Suppressor macrophage treated with lipopolysaccharide for 4 hours (primary cell): ENCODE measurements at places on chromosomes 13 and 19.

- DNase-seq: peak; percentile 65
Observed at GRCh38 chr19:3210347-3211017, 14.0 kb upstream of the CELF5 start.

DNA sequence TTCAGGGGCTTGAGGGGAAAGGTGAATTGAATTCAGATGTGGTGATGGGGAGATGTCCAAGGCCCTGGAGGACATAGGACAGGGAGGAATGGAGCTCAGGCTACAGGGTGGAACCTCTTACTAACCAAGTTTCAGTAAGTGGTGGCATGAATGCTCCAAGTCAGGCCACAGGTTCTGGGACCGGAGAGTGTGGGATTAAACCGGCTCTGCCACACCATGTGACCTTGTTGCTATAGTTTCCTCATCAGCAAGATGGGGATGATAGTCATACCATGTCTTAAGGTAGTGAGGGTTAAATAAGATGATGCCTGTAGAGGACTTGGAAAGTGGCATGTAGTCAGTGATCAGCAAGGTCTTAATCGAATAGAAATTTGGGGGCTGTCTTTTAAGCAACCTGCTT lies 16.3 kb downstream of the GPR183 start:
- peak; percentile 23 for DNase-seq

DNA sequence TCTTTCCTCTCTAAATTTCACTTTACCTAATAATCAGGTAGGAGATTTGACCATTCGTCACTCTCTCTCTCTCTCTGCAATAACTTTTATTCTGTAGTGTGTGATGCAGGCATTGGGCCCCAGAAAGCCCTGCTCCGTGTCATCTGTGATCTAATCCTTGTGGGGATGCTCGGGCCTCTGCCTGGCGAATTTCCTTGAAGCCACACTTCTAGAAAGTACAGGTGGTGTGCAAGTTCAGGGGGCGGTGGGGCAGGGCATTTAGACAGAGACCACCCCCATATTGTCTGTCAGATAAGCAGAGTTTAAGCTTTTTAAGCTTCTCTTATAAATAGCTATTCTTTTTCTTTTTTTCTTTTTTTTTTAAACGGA lies 53.4 kb upstream of the GPR12 start:
- DNase-seq: no peak

DNA sequence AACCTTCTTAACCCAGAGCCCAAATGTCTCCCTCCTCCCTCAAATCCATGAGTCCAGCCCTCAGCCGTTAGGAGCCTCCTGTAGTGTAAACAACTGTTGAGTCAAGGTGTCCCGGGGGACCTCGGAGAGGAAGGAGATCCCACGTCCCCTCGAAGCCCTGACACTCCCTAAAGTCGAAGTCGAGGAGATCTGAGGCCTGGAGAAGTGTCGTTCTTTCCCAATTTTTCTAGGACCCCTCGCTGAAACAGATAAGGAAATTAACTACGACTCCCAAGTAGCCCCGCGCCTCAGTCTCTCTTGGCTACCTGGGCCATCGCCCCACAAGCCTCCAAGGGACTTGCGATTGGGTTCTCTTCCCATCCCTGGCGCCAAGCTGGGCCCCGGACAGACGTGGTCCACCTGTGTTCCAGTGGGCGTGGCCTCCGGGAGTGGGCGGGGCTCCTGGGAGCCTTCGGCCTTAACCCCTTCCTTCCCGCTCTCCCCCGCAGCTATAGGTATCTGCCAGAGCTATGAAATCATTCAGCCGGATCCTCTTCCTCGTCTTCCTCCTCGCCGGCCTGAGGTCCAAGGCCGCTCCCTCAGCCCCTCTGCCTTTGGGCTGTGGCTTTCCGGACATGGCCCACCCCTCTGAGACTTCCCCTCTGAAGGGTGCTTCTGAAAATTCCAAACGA lies 869 bp downstream of the GFY start:
- DNase-seq: no peak

DNA sequence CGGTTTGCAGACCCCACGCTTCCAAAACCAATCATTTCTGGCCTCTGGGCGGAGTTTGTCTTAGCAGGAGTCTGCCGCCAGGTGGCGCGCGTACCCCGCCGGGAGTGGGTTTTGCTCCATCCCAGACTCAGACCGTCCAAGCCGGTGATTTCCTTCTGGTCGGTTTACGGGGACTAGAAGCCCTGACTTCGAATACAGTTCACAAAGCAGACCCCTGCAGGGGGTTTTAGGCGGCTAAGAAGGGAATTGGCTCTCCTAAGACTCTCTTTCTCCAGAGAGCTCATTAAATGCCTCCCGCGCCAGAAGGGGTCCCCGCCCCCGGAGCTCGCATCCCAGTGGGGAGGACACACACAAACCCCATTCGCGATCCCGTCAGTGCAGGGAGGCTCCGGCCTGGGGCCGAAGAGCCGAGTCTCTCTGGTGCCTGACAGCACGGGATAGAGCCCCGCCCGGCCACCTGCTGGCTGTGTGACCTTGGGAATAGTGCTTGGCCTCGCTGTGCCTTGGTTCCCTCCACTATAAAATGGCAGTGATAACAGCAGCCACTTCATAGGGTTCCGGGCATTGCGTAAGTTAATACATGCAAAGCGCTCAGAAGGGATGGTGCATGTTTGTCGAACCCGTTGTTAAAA lies 8.6 kb upstream of the NUP62 start:
- DNase-seq: peak; percentile 87

DNA sequence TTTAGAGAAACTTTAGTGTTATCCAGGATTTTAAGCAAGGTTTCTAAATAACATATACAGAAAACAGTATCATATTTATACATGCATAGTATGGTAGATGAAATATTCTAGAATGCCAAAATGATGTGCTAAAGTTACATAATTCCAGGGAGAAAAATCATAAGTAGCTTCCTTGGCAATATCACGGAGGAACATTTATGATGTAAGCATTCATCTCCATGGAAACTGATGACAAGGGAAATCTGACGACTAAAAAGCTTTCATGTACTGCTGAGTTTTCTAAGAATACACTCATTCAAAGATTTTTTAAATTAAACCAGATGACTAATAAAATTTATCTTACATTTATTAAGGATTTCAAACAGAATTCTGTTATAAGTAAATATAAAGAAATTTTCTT lies 4.7 kb downstream of the TEX30 start:
- no peak for DNase-seq

DNA sequence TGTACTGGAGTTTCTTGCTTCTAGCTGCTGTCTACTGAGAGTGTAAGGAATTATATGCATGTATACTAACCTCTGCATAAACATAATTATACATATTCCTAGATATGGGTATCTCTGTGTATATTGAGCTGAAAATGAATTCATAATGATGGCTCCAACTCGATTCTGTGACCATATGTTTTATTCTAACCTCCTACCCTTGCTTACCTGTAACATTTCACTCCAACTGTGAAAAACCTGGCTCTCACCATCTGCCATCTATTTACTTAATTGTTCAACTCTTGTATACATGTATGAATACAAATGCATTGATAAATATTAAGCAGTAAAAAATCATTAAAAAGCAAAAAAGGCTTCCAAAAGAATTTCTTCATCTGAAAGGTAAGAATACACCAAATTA lies 1729.5 kb upstream of the SPRY2 start:
- no peak for DNase-seq

GRCh38 chr19:6138066-6138465 lies 2.6 kb downstream of the ACSBG2 start:
- no peak for DNase-seq

- no peak for DNase-seq
Observed at GRCh38 chr19:28963486-28964250, 249.3 kb downstream of the UQCRFS1 start.

GRCh38 chr13:45063261-45063860 lies 56.9 kb upstream of the GTF2F2 start:
- DNase-seq: no peak

DNA sequence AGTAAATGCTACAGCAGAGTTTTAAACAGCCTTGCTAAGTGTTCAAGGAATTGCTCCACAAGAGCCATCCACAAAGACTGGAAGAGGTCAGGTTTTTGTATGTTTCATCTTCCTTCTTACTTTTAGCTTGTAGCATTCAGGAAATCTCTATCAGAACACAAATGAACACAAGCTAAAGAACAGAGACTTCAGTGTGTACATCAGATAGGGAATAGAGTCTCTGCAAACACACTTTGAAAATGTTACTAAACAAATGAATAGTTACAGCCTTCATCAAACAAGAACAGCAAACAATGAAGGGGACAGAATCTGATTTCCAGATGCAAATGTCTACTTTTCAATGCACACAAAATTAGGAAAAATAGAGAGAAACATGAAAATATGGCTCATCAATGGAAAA lies 7.7 kb downstream of the ZNF563 start:
- no peak for DNase-seq

GRCh38 chr13:114100446-114101357 lies 31.7 kb downstream of the RASA3 start:
- DNase-seq: no peak

- no peak for DNase-seq
Observed at GRCh38 chr13:33799950-33800592, 17.9 kb upstream of the RFC3 start.

GRCh38 chr13:43835701-43836100 lies 43.8 kb downstream of the CCDC122 start:
- no peak for DNase-seq

- peak; percentile 29 for DNase-seq
Observed at GRCh38 chr13:80462567-80462966, 121.6 kb upstream of the SPRY2 start.

DNA sequence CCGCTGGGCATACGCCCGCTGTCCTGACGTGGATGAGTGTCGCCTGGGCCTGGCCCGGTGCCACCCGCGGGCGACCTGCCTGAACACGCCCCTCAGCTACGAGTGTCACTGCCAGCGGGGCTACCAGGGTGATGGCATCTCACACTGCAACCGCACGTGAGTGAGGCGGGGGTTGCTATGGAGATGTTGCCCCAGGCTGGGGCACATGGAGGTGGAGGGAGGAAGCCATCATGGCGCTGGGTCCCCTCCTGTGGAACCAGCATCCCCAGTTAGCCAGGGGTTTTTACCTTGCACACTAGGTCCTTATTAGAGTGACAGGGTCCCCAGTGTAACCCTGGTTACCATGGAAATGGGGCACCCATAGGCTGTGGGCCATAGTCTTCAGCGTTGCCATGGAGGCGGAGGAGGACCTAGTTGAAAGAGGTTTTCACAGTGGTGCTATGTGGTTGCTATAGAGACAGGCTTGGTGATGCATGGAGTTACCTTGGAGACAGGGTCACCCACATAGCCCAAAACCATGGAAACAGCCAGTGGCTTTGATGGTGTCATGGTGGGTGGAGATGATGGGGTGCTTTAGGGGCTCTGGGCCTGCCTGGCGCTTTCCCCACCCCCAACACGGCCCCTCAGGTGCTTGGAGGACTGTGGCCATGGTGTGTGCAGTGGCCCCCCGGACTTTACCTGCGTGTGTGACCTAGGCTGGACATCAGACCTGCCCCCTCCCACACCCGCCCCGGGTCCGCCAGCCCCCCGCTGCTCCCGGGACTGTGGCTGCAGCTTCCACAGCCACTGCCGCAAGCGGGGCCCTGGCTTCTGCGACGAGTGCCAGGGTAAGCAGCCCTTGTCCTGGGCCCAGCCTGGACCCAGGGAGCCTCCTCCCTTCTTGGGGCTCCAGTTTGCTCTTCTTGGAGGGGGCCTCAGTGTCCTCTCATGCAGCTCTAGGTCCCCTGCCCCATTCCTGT lies 27.1 kb downstream of the MEGF8 start:
- no peak for DNase-seq

- no peak for DNase-seq
Observed at GRCh38 chr19:15701757-15702533, 25.9 kb upstream of the OR10H2 start.

DNA sequence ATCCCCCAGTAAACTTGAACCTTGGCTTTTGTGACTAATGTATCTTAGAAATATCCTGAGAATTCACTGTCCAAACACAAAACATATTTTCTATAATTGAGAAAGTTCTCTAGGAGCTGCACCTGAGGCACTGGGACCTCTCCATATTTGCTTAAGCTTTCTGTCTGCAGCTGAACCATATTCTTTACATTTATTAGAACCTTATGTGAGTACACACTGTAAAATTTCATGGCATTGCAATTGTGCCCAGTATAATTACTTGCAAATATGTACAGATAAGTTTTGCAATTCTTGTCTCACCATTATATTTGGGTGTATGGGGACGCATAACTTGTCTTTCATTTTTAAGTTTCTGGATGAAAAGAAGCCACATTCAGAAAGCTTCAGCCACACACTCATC lies 280.7 kb upstream of the KLHL1 start:
- no peak for DNase-seq

GRCh38 chr19:38662537-38663155 lies 15.2 kb downstream of the ACTN4 start:
- DNase-seq: no peak

DNA sequence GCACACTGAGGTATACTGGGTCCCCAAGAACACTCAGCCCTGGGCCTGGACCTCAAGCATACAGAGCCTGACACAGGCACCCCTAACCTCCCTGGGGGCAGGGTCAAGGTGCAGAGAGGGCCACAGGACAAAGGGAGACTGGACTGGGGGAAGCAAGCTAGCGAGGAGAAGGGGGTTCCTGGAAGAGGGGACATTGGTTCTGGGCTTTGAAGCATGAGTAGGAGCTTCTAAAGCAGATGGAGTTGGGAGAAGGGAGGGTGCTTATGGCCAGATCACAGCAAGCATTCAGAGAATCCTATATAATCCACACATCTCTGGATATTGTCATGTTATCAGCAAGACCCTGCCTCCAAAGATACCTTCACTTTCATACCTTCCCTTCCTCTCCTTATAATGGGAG lies 3.2 kb downstream of the CIB3 start:
- DNase-seq: no peak

GRCh38 chr19:16914421-16914820 lies 25.6 kb downstream of the F2RL3 start:
- DNase-seq: no peak

DNA sequence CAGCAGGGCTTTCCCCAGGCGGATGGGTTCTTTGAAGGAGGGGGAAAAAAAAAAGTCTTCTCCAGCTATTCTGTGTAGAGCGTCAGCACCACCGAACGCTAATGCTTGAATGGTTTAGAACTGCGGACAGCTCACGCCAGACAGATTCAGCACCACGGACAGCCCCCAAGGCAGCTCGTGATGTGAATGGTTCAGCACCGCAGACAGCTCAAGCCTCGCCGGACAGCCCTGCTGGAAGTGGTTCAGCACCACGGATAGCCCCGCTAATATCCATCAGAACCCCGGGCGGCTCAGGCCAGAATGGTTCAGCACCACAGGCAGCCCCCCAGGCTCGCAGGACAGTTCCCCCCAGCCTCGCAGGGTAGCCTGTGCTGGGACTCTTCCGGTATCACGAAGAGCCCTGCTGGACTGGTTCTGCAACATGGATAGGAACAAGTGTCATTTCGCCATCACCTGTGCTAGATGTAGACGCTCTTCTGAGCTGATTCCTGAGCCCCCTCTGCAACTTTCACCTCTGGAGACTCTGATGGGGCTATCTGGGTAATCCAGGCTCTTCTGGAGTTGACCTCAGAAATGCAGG lies 4.9 kb upstream of the SMIM17 start:
- peak; percentile 30 for DNase-seq
